NCI-H226 (cell line): ENCODE measurements at places on chromosomes 12 and 14.

DNA sequence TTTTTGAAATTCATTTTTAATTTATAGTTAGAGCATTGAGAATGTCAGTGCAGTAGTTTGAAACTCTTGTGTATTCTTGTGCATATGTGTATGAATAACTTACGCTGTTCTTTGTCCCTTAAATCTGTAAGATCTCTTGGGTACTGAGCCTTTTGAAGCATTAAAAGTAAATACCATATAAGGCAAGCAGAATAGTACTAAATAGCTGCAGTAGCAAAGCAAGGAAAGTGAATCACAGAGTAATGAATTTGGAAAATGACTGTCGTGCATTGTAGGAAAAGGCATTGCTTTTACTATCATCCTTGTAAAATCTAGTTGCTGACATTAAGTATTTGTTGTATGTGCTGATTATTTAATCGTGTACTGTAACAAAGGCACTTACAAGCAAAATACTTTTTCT lies 12.1 kb downstream of the CNOT2 start:
- no peak for DNase-seq

DNA sequence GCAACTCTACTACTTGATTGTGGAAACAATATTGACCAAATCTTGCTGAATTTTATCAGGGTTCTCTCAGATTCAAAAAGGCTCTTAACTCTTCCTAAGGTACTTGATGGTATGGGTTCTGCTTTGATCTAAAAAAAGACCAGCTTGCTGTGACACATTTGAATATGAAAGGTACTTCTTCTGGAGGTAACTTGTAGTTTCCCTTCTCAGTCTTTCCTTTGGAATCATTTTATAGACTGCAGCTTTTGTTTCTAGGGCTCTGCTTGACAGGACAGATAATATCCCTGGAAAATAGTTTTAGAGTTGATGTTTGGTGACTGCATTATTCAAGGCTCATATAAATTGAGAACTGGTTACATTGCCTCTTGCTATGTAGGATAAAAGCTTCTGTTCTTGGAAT lies 251.9 kb downstream of the FUT8 start:
- DNase-seq = no peak

GRCh38 chr12:104909761-104910160 lies 48.3 kb downstream of the SLC41A2 start:
- peak; percentile 59 for DNase-seq

DNA sequence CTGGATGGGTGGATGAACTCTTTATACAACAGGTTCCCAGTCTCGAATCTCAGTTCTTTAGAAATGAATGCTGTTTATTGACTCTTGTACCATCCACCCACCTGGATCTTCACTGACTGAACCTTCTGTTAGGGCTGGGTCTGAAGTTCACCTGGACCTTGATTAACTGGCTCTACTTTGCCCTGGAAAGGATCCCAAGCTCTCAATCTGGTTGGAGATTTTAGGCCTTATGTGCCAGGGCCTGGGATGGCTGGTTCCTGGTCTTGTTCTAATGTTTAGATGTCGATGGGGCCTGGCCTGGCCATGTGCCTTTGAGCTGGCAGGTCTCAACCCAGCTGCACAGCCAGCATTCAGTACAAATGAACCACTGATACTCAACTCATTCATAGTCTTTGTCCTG lies 76.5 kb upstream of the MED13L start:
- no peak for DNase-seq
